ENCODE measurements at places on chromosomes 6 and 20.

- no peak for DNase-seq
Observed at GRCh38 chr20:46562009-46562372, 11.5 kb upstream of the OCSTAMP start.

- no peak for DNase-seq
Observed at GRCh38 chr6:138182939-138183789, 21.4 kb downstream of the ARFGEF3 start.

GRCh38 chr20:4014031-4014474 lies 1.3 kb downstream of the RNF24 start:
- DNase-seq = no peak

GRCh38 chr20:21021472-21021790 lies 84.7 kb downstream of the LINC00237 start:
- DNase-seq = no peak

DNA sequence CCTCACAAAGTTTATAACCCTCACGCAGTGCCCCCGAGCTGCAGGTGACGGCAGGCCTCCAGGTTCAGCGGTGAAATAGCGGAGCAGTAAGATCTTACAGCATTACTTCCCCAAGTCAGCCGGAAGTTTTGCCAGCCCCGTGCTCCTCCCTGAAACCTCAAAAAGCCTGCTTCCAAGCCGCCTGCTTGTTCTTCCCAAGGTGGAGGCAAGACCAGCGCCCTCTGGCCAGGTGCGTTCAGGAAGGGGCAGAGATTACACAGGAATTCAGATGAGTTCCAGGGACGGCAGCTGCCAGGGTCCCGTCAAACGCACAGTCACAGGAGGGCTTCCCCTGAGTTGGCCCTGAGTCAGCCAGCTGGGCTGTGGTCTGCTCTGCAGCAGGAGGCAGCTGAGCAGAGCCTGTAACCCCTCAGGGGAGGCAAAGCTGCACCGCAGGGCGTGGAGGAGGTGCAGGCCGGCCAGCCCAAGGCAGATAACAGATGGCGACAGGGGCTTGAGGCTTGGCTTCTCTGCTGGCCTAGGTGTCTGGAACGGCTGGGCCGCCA lies 124.1 kb upstream of the RPS6KA2 start:
- DNase-seq = no peak

DNA sequence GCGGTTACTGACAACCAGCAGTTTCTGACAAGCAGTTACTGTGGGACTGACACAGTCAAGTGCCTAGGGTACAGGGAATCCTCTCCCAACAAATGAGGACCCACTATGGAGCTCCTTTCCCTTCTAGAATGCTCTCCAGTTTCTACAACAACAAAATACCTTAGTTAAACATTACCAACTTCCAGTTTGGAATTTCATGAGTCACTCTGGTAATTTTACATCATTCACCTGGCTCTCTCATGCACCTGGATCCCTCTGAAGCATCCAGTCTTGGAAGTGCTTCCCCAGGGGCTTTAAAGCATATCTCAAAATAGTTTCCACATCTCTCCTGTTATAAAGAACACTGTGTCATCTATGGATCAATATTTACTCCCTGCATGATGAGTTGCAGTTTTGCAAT lies 286.7 kb upstream of the SPTLC3 start:
- DNase-seq = no peak

- no peak for DNase-seq
Observed at GRCh38 chr20:63456429-63457284, 15.8 kb downstream of the KCNQ2 start.

DNA sequence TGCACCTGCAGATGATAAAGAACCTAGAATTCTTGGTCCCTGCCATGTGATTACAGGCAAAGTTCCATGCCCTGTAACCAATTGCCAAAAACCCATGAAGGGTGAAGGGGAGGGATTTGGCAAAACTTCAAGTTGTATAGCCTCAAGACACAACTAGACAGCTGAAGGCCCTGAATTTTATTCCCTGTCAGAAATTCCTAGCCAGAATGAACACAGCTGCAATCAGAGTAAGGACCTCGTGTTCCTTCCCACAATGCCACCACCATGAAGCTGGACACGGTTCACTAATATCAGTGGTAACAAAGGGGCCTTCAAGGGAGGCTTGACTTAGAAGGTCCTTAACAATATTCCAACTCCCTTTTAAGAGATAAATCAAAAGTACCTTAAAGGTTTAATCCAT lies 22.5 kb upstream of the IRAK1BP1 start:
- DNase-seq = no peak

- DNase-seq = no peak
Observed at GRCh38 chr6:159170999-159171712, 2.0 kb downstream of the FNDC1 start.

GRCh38 chr6:126383203-126383602 lies 43.3 kb downstream of the CENPW start:
- no peak for DNase-seq

- no peak for DNase-seq
Observed at GRCh38 chr20:40294175-40294574, 394.9 kb downstream of the MAFB start.

GRCh38 chr6:24440897-24441598 lies 38.3 kb downstream of the MRS2 start:
- no peak for DNase-seq

DNA sequence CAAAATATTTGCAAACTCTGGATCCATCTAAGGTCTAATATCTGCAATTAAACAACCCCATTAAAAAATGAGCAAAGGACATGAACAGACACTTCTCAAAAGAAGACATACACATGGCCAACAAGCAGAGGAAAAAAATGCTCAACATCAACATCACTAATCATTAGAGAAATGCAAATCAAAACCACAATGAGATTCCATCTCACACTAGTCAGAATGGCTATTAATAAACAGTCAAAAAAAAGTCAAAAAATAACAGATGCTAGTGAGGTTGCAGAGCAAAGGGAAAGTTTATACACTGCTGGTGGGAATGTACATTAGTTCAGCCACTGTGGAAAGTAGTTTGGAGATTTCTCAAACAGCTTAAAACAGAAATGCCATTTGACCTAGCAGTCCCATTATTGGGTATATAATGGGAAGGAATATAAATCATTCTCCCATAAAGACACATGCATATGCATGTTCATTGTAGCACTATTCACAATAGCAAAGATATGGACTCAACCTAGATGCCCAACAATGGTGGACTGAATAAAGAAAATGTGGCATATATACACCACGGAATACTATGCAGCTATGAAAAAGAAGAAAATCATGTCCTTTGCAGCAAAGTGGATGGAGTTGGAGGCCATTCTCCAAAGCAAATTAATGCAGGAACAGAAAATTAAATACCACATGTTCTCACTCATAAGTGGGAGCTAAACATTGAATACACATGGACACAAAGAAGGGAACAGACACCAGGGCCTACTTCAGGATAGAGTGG lies 9.1 kb downstream of the ZNFX1 start:
- no peak for DNase-seq

- no peak for DNase-seq
Observed at GRCh38 chr6:20833881-20834515, 299.7 kb downstream of the CDKAL1 start.

- peak; percentile 23 for DNase-seq
Observed at GRCh38 chr20:43988867-43989266, 74.2 kb downstream of the TOX2 start.

DNA sequence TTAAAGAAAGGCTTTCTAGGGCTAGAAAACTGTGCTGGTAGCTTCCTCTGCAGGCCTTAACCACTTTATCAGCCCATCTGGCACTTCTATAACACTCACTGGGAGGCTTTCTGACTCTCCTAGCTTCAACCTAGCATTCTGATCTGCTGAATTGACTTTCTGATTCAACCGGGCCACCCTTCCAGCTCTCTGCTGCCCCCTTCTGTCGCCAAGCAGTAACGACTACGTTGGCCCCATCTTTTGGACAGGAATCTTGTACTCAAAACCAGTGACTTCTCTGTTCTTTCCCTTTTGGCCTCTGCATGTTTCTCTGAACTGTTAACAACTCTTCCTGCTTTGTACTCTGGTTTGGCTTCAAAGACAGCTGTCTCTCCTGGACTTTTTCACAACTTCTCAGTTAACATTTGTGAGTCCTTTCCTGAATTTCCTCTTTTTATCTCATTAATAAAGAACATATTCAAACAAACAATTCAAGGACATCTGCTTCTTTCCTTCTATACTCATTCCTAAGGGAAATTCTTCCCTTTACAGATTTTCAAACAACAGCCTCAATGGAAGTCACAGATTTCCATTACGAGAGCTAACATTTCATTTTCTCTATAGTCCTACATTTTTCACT lies 43.9 kb upstream of the FAM135A start:
- peak; percentile 61 for DNase-seq

DNA sequence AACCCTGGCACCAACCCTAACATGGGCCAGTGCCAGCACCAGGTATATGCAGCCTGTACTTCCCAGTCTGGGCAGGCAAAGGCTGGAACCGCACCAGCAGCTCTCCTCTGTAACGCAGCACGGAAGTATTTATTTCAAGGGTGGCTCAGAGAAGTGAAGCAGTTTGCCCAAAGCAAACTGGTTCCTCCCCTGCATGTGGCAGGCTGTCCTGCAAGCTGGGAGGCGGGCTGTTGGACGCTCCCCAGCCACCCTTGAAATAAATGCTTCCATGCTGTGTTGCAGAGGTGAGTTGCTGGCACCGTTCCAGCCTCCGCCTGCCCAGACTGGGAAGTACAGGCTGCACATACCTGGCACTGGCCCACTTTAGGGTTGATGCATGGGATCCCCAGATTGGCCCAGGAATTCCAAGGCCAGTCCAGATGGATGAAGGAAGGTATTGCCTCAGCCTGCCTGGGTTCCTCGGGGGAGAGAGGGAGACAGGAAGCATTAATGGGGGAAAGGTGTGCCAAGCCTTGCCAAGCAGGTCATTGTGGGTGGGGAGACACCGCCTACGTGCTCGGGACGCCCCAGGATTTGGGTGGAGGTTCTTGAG lies 49.8 kb downstream of the PPARD start:
- DNase-seq = no peak

DNA sequence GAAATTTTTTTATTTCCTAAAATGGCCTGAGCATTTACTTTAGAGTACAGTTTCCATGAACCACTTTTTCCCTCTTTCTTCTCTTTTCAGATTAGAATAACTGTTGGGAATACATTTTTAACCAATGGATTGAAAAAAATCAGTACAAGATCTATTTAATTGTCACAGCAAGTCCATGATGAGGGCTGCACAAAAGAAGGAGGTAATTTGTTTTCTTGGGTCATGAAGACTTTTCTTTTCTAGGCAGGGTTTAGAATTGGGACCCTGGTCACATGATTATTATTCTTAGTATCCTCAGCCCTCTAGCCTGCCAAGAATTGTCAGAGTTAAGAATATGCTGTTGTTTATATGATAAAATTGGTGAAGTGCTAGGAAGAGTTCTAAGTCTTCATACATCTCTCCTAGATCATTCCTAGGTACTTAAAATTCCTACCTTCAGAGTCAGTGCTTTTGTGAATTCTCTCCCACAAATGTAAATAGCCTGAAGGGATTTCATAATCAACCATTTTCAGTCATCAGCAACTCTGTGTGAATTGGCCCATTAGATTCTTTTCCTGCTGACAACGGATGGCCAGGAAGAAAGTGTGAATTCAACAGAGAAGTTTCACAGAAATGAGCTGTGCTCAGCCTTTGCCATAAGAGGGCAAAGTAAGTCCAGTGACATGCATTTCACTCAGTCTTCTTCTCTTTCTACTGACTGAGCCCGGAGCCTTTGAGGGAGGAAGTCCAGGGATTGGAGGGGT lies 32.4 kb upstream of the TPBG start:
- peak; percentile 9 for DNase-seq

DNA sequence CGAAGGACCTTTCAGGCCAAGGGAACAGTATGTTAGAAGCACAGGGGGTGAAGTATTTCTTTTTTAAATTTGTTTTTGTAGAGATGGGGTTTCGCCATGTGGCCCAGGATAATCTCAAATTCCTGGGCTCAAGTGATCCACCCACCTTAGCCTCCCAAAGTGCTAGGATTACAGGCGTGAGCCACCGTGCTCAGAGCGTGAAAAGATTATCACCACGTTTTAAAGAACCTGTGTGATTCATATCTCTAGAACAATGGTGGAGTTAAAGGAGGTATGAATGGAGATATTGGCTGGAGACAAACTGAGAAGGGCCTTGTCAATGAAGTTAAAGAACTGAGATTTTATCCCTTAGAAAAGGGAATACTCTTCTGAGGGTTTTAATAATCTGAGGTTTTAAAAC lies 9.7 kb downstream of the ASF1A start:
- DNase-seq = no peak

DNA sequence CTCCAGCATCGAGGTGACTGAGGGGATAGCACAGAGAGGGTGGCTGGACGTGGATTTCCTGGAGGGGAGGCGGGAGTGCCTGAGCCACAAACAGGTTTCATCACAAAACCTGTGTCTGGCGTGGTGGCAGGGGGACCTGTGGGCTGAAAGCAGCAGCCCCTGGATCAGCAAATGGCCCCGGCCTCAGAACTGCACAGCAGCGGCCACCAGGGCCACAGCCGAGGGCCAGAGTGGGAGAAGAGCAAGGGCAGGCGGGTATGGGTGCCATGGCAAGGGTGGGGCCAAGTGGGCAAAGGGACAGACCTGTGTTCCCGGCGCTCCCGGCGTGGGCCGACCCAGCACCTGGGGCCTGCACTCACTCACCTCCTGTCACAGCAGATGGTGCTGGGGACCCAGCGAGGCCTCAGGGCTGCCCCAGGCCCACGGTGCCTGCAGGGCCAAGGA lies 19.0 kb downstream of the NTSR1 start:
- no peak for DNase-seq

GRCh38 chr6:149896491-149896890 lies 1.4 kb downstream of the RAET1E start:
- DNase-seq = no peak

- no peak for DNase-seq
Observed at GRCh38 chr6:148517470-148517869, 174.8 kb downstream of the SASH1 start.

DNA sequence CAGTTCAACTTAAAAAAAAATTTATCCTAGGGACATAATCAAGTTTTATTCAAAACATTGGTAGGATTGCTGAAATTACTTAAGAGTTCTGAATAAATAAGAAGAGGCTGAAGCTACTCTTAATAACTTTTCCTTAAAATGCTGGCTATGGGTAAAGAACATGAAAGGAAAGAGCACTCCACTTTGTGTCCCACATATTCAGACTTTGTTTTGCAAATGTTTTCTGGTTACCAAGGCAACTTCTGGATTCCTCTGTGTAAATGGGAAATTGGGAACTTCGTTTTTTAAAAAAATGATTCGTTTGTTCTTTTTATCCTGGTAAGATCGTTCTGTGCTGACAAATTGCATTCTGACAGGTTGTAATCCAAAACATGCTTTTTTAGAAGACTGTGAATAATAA lies 115.0 kb downstream of the KIF6 start:
- no peak for DNase-seq

- DNase-seq = no peak
Observed at GRCh38 chr6:106513808-106514582, 115.3 kb downstream of the RTN4IP1 start.

- no peak for DNase-seq
Observed at GRCh38 chr6:22546236-22546635, 23.1 kb upstream of the HDGFL1 start.

Measured in T1000 (cell line).